ENCODE measurements at places on chromosomes 12 and 14.

DNA sequence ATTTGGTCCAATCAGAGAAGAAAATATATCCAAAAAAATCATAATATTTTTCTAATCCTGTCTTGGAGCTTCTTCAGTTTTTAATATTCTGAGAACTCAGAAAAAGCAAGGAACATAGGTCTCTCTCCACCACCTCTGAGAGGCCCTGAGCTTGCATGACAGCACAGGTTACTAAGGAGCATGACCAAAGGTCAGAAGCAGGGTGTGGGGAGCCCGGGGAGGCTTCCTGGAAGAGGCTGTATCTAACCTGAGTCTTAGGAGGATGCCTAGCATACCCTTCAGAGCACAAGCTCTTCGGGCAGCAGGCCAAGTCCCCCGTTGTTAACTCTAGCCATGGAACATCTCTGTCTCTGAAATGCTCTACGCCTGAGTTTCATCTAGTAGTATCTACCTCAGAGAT, 15.7 kb upstream of the STON2 start:
- DNase-seq = no peak

GRCh38 chr14:97703006-97703760, 906.0 kb downstream of the VRK1 start:
- DNase-seq = no peak

DNA sequence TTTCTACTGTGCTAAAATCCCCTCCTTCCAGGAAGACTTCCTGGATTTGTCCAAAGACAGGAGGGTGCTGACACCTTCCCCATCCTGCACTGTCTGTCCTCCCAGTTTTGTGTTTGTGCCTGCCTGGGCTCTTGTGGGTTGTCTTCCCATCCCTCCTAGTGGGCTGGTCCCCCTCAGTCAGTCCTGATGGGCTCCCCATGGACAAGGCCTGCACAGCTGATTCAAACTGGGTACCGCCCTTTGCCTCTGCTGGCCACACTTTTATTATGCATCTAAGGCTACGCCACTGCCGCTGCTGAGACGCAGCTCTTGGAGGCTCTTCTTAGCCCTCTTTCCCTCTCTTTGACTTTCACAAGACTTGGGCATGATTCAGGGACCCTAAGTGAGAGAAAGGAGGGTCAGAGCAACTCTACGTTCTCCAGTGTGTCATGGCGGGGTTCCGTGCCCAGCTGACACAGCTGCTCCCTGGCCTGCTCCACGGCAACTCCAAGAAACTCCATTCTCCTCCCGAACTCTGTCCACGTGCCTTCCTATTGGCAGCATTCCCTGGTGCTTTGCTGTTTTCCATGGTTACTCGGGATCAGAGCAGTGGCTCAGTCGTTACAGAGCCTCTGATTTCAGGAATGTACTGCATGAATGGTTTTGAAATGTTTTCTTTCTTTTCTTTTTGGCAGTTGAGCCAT, 3.8 kb upstream of the KRT85 start:
- no peak for DNase-seq

GRCh38 chr12:3718100-3718499, 34.8 kb downstream of the CRACR2A start:
- DNase-seq = no peak

DNA sequence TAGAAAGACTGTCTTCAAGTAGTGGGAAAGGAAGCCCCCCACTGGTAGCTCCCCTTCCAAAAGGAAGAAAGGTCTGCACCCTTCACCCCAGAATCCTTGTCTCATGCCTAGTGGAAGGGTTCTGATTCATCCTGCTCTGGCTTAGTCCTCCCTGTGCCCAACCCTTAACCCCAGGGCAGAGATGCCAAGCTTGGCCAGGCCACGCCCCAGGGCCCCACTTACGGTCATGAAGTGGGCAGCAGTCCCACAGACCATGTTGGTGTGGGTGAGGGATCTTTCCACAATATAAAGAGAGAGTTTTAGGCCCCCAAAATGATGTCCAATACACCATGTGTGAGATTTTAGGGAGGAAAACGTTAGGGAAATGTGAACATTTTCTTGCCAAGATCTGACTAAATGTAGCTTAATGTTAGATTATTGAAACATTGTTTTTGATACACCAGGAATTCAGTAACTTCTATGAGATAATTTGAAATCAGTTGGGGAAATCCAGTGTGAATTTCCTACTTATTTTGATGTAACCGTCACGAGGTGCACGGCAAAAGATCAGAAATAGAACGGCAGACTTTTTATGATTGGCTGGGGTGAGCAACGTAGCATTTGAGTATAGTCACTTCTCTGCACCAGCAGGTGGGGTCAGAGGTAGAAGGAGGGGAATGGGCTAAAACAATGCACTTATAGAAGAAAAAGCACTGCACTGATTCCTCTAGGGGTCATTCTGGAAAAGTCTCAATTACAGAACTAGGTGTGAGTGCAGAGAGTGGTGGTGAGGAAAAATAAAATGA, 8.2 kb upstream of the SSPN start:
- DNase-seq = no peak

DNA sequence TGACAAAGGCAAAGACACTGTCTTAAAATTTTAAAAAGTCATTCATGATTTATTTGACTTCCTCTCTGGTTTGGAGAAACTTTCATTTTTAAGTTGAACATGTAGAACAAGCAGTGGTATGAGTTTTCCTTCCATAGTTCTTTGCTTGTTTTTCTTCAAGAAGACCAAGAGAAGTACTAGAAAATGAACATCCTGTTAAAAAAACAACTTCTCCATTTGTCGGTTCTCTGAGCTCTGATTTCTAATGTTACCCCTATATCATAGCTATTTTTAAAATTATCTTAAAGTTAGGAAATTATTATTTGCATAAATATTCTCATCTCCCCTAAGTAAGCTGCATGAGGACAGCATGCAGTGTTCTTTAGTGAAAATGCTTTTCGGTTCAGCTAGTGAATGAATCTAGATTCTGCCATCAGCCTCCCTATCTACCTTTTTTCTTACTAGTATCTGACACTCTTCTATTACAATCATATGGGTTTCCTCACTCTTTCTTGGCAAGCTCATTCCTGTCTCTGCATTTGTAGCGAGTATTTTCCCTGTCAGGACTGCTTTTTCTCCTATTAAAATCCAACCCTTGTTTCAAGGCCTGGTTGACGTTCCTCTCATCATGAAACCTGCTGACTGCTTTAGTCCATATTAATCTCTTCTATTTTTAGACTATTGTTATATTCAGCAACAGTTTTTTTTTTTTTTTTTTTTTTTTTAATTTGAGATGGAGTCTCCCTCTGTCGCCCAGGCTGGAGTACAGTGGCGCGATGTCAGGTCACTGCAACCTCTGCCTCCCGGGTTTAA, 15.8 kb downstream of the DIP2B start:
- no peak for DNase-seq

DNA sequence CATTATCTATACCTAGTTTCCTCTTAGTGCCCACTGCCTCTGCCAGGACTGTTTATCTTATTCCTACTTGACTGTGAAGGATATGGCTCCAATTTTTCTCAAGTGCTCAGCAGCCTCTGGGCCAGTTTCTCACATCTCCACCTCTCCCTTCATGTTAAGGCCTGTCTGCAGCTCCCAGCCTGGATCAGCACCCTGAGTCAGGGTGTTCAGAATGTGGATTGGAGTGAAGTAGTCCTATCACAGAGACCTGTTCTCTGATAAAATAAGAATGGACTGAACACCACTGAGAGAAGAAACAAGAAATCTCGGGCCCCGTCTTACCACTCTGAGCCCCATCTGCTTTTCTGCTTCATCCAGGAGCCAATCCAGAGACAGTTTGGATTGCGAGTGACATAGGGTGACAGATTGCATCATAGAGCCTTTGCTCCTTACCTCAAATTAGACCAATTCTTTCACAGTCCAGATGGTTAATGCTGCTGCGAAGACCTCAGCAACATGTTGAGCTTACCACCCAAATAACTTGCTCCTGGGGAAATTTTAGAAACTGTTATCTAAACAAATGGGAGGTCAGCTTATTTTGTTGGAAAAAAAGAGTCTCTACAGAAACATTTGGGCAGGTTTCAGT, 473.1 kb downstream of the PDZRN4 start:
- DNase-seq = no peak

DNA sequence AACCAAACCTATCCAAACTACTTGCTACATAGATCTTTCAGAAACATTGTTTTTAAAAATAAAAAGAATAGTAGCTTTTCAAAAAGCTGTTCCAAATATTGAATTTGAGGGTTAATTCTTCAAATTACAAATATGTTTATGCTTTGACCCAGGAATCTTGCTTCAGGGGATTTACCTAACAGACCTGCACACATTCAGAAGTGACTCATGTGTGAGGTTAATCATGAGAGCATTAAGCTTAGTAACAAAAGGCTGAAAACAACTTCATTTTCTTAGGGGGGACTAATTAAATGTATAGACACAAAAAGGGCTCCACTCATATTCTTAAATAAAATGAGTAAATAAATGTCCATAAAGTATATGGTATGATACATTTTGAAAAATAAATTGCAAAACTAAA, 672.4 kb upstream of the FLRT2 start:
- no peak for DNase-seq

- DNase-seq = no peak
Observed at GRCh38 chr12:120276734-120277133, 11.2 kb upstream of the PXN start.

DNA sequence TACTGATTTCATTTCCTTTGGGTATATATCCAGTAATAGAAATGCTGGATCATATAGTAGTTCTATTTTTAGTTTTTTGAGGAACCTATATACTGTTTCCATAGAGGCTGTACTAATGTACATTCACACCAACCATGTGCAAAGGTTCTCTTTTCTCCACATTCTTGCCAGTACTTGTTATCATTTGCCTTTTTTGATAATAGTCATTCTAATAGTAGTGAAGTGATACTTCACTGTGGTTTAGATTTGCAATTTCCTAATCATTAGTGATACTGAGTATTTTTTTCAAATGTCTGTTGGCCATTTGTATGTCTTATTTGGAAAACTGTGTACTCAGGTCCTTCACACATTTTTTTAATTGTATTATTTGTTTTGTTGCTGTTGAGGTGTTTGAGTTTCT, 148.2 kb upstream of the NAV3 start:
- no peak for DNase-seq

DNA sequence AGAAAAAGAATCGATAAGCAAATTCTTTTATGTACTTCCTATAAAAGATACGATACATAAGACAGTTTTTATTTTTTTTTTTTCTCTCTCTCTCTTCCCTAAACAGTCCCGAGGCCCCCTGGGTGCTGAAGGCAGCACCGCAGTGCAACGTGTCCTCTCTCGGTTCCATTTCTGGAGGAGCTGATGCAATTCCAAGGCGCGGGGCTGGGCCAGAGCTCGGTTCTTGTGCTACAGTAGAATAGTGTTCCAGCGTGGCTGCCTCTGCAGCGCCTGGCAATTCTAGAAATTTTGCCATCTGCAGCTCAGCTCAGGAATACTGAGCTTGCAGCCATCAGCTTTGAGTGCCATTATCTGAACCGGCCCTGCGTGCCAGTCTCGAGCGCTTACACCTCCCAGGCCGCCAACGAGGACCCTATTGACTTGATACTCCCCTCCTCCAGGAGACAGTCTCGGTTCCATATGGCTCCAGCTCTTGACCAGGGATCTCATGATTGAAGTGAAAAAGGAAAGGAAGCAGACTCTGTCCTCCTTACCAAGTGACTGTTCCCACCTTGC, 630 bp downstream of the ALDH1L2 start:
- no peak for DNase-seq

DNA sequence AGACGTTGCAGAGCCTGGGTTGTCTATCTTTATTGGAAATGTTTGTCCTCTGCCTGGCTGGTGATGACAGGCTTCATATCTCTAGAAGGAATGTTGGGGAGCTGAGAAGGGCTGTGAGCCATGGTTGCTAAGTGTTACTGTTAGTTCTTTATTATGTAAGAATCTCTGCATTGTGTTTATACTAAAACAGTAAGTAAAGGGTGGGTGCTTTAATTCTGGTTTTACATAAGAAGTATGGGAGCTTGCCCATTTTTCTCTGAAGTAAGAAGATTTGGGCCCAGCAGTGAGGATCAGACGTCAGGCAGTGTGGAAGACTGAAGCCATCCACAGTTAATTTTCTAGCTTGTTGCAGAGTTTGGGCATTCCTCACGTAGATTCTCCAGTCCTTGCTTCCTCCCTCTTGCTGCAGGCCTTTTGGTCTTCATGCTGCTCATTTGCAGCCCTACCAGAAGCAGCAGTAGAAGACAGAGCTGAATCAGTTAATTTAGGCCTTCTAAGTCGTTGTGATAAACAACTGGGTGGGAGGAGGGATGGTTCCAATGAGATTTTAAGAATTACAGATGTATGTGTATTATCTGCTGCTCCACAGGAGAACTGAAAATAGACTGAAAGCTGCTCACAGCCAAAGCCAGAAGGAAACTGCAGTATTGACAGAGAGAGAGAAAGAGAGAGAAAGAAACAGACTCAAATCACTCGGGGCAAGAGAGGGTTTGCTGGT, 21.4 kb downstream of the WNT5B start:
- no peak for DNase-seq

GRCh38 chr14:23432102-23432925, 3.1 kb downstream of the MYH7 start:
- DNase-seq = no peak

DNA sequence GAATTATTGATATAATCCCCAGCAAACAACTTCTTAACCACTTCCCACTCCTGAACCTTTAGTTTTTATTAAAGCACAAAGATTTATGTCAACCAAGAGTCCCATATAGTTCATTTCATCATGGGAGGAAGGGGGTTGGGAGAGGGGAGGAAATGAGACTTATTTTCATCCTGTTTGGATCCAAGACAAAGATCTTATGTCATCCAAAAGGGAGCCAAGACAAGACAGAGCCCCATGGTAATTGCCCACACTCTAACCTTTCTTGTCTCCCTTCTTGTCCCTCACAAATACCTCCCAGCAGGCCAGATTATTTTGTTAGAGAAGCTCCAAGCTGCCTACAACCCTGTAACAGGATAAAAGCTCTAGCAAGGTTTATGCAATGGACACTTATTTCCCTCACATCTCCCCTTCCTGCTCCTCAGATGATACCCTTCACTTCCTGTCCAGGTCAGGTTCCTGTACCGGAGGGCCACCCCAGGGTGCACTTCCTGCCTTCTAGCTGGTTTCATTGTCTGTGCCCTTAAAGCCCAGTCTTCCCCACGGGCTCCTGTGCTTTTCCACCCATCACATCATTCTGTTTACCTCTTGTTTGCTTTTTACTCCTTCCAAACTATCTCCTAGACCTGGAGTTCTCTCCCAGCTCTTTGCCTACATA, 123.7 kb upstream of the MDM1 start:
- no peak for DNase-seq

DNA sequence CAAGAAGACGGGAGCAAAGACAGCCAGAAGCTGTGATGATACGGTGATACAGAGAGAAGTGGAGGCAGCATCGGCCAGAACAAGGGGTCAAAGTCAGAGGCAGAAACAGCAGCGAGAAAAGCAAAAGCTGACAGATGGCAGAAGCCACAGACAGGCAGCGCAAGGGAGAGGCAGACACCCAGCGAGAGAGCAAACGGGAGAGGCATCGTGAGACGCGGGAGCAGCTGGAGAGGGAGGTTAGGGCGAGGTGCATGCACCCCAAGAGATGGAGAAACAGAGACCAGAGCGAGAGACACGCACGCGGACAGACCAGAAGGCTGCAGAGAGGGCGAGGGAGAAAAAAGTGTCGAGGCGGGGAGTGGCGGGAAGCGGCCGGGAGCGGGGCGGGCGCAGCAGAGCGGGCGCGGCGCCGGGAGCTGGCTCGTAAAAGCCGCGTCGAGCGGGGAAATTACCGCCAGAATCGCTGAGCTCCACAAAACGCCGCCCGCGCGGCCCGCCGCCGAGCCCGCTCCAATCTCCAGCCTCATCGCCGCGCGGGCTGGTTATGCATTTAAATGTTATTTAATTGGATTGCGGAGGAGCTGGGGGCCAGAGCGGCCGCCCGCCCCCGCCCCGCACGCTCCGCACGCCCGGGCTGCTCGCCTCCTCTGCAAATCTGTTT, 15.6 kb downstream of the SMUG1 start:
- DNase-seq = no peak
